Activated CD8-positive, alpha-beta T cell treated with anti-CD3 and anti-CD28 coated beads, Interleukin-2, amount 10 ng/mL, durations not matched to agents 7 days and 5 days (primary cell): ENCODE measurements at places on chromosomes 1 and 21.

- no peak overlapping the region for H3K4me3 ChIP-seq
- H3K4me1 ChIP-seq, result no peaks in the 10 kb centered on the region
- peaks cover 3% of the 10 kb centered on the region for H3K36me3 ChIP-seq
- H3K27ac ChIP-seq, result no peak overlapping the region
Measured at GRCh38 chr1:46772571-46772970, 26.3 kb upstream of the CYP4B1 start.

- no peak overlapping the region for H3K4me3 ChIP-seq
- DNase-seq, result no peak
- no peak overlapping the region for H3K27ac ChIP-seq
- no peaks in the 10 kb centered on the region for H3K27me3 ChIP-seq
Measured at GRCh38 chr1:176720838-176721237, 257.9 kb downstream of the PAPPA2 start.

DNA sequence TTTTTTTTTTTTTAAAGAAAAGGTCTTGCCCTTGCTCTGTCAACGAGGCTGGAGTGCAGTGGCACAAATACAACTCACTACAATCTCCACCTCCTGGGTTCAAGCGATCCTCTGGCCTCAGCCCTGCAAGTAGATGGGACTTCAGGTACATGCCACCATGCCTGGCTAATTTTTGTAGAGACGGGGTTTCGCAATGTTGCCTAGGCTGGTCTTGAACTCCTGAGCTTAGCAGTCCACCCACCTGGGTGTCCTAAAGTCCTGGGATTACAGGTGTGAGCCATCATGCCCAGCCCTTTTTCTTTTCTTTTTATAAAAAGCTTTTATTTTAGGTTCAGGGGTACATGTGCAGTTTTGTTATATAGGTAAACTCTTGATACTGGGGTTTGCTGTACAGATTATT, 47.2 kb downstream of the TLR5 start:
- no peak overlapping the region for H3K27ac ChIP-seq
- no peak overlapping the region for H3K4me3 ChIP-seq
- DNase-seq, result no peak
- H3K36me3 ChIP-seq, result no peaks in the 10 kb centered on the region

GRCh38 chr1:241317676-241318075, 39.3 kb downstream of the RGS7 start:
- no peak for DNase-seq
- H3K4me1 ChIP-seq, result no peaks in the 10 kb centered on the region
- no peak overlapping the region for H3K27ac ChIP-seq
- H3K36me3 ChIP-seq, result no peaks in the 10 kb centered on the region

GRCh38 chr1:243725075-243725474, 125.0 kb downstream of the AKT3 start:
- peaks cover 8% of the 10 kb centered on the region for H3K4me1 ChIP-seq
- no peak for DNase-seq
- H3K36me3 ChIP-seq, result peaks cover 3% of the 10 kb centered on the region
- H3K27ac ChIP-seq, result no peak overlapping the region
